ENCODE measurements at places on chromosomes 11 and 22.

GRCh38 chr11:120972621-120973020, 51.3 kb upstream of the TBCEL start:
- DNase-seq = no peak

- DNase-seq = no peak
Observed at GRCh38 chr11:91926965-91927364, 297.7 kb upstream of the FAT3 start.

GRCh38 chr11:23897453-23898286, 599.2 kb upstream of the LUZP2 start:
- no peak for DNase-seq

DNA sequence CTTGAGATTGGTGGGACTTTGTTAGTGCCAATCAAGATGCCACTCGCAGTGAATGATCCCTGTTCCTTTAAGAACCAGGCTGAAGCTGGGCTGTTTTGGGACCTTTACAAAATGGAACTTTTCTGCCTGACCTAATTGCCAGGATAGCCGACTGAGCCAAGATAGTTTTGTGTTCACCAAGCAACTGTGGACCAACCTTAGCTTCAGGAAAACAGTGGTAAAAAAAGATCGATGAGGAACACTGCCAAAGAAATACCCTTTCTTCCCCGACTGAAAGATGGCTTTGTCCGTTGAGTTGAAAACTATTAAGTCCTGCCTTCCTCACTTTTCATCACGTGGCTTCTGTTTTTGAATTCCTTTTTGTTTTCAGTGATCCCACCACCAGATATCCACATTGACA, 157.9 kb upstream of the SORL1-AS1 start:
- DNase-seq = no peak

GRCh38 chr11:84890676-84891075, 736.5 kb downstream of the DLG2 start:
- DNase-seq = no peak

- DNase-seq = no peak
Observed at GRCh38 chr11:117095284-117096161, 2.7 kb downstream of the SIK3 start.

DNA sequence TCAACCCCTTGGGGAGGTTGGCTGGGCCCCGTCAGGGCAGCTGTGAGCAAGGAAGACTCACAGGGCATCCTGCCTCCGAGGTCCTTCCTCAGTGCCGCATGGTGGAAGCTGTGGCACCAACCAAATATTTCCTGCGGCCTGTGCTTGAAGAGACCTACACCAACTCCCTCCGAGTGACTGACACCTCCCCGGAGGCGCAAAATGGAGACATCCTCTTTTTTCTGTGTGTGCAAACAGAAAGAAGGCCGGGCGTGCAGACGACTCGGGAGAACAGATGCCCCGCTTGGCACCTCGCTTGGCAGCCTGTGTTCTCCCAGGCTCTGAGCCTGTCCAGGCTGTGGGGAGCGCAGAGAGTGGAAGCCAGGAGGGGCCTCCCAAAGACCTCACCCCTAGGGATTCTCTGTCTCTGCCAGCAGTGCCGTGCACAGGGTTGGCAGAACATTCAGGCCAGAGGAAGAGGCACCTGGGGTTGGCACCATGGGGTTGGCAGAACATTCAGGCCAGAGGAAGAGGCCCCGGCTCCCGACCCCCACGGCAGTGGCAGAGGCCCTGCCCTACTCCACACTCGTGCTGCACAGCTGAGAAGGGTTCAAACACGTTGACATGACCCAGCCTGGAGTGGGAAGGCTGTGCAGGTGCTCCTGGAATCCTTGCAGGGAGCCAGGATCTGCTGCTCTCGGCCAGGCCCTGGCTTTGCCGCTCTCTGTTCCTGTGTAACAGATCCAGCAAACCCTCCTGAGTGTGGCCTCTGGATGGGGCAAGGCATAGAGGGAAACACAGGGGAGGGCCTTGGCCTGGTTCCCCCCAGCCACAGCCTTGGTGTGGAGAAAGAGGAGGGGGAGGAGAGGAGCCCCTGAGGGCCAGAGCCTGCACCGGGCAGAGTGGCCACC, 805.5 kb downstream of the BRD1 start:
- no peak for DNase-seq

- DNase-seq = no peak
Observed at GRCh38 chr11:68012044-68012842, 2.1 kb downstream of the ALDH3B1 start.

Data from activated T-cell treated with anti-CD3 and anti-CD28 coated beads, Interleukin-2, amount 50 U/mL, for 24 hours (primary cell).